ENCODE measurements at places on chromosomes 12 and 14. TPM values are rescaled to one million over a fixed set of nuclear protein-coding genes. Genes with fewer than 3 reads are reported as not detected.

Gene FAIM2
- total RNA-seq = 0.04 TPM

Gene NOPCHAP1
- total RNA-seq = 32.4 TPM

Gene RIPK3
- total RNA-seq = not detected

Gene POTEM
- not detected for total RNA-seq

Gene IL26
- total RNA-seq = not detected

Gene SIRT4
- total RNA-seq = 1.6 TPM
